ENCODE measurements at places on chromosomes 16 and 17.

- no peak for DNase-seq
These were observed 2.3 kb downstream of the PAFAH1B1 start for GRCh38 chr17:2595716-2596115.

GRCh38 chr17:46773221-46773605 lies 45.3 kb downstream of the WNT3 start:
- DNase-seq: no peak

DNA sequence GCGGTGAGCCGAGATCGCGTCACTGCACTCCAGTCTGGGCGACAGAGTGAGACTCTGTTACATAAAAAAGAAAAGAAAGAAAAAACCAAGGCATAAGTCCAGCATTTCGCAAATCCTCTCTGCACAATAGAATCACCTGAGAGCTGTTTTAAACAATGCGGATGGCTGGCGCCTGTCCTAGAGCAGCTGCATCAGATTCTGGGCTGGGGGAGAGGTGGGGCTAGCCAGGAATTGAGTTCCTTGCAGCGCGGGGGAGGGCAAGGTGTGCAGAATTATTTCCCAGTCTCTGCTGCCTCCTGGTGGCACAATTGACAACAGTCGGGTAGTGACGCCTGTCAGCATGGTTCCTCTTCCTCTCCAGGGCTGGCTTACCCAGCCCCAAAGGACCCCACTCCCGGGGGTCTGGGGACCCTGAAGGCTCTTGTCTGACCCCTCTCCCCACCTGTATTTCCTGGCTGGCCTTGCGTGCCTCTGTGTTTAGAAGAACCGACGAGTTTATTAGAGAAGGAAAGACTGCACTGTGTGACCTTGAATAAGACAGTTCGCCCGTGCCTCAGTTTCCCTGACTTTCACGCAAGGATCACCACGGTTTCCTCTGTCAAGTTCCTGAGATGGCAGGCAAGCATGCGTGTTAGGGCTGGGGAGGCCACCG lies 41.1 kb upstream of the PLCG2 start:
- peak; percentile 85 for DNase-seq

DNA sequence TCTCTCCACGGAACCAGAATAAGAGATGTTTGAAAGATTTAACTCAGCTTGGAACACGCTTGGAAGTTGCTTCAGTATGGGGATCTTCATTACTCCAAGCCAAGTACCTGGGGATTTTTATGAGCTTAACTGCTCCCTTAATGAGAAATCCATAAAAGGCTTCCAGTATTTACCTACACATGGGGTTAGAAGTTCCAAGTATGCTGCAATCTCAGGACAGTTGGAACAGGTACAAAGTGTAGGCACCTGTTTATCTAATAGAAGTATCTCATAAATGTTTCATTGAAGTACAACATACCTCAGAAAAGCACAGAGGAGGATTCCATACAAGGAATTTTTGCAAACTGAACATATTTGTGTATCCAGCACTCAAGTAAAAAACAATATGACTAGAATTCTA lies 161.6 kb upstream of the PIRT start:
- no peak for DNase-seq

GRCh38 chr17:3017936-3018335 lies 45.5 kb downstream of the OR1D5 start:
- DNase-seq: no peak

GRCh38 chr16:85720302-85720637 lies 30.6 kb downstream of the C16orf74 start:
- DNase-seq: no peak

DNA sequence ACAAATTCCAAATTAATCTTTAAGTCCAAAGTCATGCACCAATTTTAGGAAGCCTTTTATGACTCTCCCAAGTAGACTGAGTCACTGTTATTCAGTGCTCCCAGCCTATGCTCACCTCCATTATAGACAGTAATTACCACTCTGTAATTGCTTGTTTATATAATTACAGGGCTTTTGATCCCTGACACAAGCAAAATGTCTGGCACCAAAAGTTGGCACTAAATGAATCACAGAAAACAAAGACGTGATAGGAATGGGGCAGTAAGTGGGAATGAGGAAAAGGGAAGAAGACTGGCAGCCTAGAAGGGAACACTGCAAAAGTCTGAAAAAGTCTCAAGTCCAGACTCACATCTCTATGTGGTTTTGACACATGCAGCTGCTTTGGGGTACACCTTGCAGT lies 94.1 kb downstream of the SLC39A11 start:
- no peak for DNase-seq

GRCh38 chr17:44191941-44192496 lies 5.2 kb downstream of the TMUB2 start:
- DNase-seq: no peak

DNA sequence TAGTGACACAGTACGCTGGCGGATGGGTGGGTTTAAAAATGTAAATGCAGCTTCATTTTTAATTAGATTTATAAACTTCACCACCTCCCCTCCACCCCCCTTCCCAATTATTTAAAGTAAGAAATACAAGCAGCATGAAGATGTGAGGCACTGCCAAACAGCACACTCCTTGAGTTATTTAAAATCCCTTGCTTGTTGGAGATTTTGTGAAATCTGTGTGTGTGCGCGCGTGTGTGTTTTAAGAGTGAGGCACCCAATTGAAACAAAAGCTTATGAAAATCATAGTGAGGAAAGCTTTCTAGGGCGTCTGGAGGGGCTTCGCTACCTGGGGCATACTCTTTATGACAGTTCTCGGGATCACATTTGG lies 219.6 kb upstream of the IRX3 start:
- no peak for DNase-seq

- peak; percentile 77 for DNase-seq
These were observed 2.2 kb upstream of the PLEKHH3 start for GRCh38 chr17:42678951-42679491.

DNA sequence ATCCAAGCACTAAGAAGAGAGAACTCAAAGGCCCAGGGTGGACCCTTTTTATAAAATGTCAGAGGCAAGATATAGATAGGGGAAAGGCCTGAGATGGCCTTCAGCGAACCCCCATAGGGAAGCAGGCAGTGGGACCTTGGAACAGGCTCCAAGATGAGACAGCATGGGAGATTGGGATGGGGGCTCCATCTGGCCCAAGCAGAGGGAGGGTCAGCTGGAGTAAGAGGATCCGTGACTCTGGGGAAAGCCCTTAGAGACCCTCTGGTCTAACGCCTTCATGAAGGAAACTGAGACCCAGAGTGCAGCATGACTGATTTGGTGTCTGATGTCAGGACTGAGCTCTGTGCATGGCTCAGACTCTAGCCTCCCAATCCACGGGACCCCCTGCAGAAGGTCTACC lies 30.8 kb downstream of the C17orf100 start:
- no peak for DNase-seq

DNA sequence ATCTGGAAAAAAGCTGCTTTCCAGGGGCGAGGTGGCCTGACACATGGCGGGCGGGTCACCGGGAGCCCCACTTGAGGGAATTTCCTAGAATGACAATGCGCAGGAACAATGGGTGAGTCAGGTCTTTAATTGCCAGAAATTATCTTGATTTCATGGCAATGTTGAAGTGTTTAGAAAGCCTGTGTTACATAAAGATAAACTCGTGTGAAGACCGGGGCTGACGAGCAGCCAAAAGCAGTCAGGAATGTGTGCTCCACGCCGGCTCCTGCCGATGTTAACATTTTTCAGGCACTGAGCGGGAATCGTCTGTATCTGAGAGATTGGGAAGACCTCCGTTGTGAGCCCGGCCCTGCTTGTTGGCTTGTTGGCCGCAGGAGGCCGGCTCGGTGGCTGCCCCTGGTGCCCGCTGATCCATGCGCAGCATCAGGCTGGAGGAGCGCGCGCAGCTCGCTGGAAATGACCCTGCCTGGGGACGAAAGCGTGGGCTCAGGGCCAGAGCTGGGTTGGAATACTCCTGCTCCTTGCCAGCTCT lies 353.1 kb downstream of the FOXL1 start:
- DNase-seq: no peak

DNA sequence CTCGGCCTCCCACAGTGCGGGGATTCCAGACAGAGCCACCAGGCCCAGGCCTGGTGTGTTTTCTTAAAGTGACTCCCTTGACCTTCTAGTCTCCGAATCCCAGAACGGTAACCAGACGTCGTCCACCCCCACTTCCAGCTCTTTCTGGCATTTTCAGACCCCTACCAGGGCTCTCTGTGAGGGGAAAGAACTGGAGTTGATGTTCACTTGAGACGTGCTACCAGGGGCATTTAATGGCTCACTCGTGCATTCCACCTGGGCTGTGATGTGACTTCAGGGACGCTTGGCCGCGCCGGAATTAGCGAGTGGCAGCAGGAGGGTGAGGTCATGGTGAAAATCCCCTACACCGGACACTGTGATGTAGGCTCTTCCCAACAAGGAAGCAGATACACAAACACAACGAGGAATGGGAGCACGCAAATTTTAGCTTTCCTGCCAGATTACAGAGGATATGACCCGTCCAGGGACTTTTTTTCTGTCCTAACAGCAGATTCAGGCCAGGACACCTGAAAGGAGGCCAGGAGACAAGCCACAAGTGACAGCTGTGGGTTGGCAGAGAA lies 1.1 kb upstream of the GNA13 start:
- no peak for DNase-seq

DNA sequence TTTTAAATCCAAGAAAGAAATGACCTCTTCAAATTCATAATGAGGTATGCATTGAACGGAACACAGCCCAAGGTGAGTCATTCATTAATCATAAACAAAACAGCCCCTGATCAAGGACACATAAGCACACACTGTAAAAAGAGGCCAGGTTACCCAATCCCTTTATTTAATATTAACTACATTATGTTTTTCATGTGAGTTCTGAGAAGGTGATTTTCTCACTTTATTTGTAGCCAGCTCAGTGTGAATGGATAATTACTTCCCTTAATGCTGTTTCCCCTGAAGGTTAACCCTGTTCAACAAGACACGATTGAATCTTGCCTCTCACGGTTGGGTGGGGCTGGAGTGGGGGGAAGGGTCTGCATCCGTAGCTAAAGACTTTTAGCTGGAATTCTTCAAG lies 257.3 kb upstream of the SALL1 start:
- no peak for DNase-seq

- DNase-seq: no peak
These were observed 98.2 kb upstream of the METRNL start for GRCh38 chr17:82981141-82981730.

- DNase-seq: no peak
These were observed 11.8 kb downstream of the ASPHD1 start for GRCh38 chr16:29912087-29912486.

DNA sequence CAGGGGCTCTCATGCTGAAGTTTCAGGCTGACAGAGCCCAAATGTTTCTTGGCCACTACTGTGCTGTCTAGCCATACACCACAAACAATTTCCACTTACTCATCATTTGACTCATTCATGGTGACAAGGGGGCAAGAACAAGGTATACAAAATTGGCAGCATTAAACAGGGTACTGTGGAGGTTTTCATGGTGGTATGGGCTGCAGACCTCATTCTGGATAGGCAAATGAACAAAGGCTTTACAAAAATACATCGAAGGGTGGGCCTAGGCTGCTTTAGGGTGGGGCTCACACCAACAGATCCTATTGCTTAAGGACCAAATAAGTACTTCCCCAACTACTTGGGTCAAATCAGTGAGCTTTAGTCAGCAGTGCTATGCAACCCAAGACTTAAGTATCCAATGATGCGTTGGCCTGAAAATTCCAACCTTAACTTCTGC lies 53.0 kb downstream of the N4BP1 start:
- no peak for DNase-seq

GRCh38 chr17:3506054-3506453 lies 30.3 kb downstream of the ASPA start:
- DNase-seq: peak; percentile 30

- DNase-seq: no peak
These were observed 1.7 kb upstream of the STAT5A start for GRCh38 chr17:42286411-42287221.

DNA sequence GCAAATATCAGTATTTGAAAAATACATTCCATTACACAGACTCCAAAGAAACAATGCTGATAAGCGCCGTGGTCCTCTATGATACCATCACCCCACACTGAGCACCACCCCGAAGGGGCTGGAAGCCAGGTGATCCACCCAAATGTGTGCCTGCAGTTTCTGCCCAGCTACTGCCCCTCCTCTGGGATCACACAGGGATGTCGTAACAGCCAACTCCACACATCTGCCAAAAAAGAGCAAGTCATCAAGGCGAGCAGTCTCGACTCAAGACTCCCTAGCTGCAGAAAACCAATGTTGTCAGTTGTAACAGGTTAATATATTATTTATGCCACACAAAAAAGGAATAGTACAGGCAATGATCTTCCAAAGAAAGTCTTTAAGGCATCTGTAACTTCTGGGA lies 21.0 kb downstream of the CYB5D2 start:
- no peak for DNase-seq

GRCh38 chr16:29903590-29903989 lies 3.3 kb downstream of the ASPHD1 start:
- no peak for DNase-seq

DNA sequence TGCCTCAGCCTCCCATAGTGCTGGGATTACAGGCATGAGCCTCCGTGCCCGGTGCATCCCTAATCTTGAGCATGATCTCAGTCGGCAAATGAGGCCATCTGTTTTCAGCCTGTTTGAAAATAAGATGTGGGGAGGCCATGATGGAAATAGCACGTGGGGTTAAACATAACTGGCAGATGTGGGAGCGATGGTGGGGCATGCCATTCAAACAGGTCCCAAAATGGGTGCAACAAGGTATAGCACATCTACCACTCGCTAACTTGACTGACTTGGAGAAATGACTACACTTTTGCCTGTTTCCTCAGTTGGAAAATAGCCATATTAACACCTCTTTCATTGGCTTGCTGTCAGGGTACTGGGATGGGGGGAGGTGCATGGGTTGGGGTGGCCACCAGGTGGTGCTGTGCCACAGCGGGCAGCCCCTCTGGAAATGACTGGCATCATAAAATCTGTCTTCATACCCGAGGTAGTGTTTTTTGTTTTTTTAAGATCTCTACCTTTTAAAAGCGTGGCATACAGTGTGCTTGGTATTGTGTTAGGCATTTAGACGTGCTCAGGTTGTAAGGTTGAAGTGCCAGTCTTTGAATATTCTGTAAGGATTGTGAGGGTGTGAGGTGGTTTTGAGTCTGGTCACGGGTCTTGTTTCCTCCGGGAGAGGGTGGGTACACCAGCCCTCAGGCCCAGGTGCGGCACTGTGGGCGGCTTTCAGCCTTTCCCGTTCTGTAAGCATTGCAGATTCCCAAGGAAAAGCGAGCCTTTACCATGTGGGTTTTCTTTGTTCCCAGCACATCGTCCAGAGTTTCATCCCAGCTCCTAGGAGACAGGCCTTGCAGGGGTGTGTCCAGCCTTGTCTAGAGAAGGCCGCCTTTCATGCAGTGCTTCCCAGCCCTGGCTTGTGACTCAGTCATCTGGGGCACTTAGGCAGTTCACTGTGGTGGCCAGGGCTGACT lies 2.9 kb upstream of the TTYH2 start:
- peak; percentile 90 for DNase-seq

GRCh38 chr16:17364319-17365210 lies 106.2 kb downstream of the XYLT1 start:
- DNase-seq: no peak

GRCh38 chr16:57846078-57846697 lies 43.9 kb upstream of the KIFC3 start:
- no peak for DNase-seq

GRCh38 chr16:57914244-57915173 lies 56.4 kb downstream of the CNGB1 start:
- no peak for DNase-seq

GRCh38 chr16:70777973-70778406 lies 23.0 kb downstream of the VAC14 start:
- DNase-seq: no peak

- peak; percentile 73 for DNase-seq
These were observed 9.5 kb downstream of the ACSF3 start for GRCh38 chr16:89103156-89103555.
